AG04450 (cell line): ENCODE measurements at places on chromosomes 7 and 10. TPM values are rescaled to one million over a fixed set of nuclear protein-coding genes. Genes with fewer than 3 reads are reported as not detected.

The PKD1L1 gene
- polyA plus RNA-seq: 0.01 TPM in 2 replicates

The STRIP2 gene
- polyA plus RNA-seq: 1.3 and 1.7 TPM in 2 replicates

The SPDYE2B gene
- not detected in 2 replicates for polyA plus RNA-seq

The CAV2 gene
- 241 and 265 TPM in 2 replicates for polyA plus RNA-seq

The CALML5 gene
- polyA plus RNA-seq: not detected in 2 replicates

The CDK13 gene
- polyA plus RNA-seq: 34.1 and 44.2 TPM in 2 replicates

The GHRHR gene
- polyA plus RNA-seq: not detected in 2 replicates

The NOS3 gene
- polyA plus RNA-seq: 0.60 and 1.5 TPM in 2 replicates

The MBL2 gene
- not detected in 2 replicates for polyA plus RNA-seq

The CFAP70 gene
- 0.16 and 0.24 TPM in 2 replicates for polyA plus RNA-seq

DNA sequence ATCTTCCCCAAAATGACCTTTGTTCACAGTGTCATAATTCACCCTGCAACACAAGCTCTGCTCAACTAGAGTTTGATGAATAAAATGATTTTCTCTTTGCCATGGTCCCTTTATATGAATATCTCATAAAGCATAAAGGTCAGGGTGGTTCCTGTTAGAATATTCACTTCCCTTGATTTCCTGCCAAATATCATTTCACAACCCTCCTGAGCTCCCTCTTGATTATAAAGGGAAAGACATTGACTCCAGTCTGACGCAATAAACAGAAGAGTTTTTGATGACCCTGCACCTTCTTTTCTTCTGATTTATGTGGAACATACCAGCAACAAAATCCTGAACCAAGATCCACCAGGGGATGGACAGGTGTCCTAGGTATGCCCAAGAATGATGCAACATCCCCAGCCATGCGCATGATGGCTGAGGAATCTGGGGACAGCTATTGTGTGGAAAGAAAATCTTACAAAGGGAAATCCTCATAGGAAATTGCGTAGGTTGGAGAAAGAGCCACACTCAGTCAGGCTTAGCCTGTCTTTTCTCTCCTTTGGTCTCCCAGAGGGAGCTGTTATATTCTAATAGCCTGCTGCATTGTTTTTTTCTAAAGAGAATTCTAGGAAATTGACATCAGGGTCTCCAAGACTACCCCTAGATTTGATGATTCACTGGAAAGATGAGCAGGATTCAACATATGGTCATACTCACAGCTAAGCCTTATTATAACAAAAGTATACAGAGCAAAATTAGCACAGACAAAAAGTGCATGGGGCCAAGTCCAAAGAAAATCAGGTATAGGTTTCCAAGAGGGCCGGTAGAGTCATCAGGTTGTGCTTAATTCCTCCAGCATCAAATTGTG, 18.8 kb downstream of the IFIT3 start:
- no peak for DNase-seq

- DNase-seq: no peak
Measured at GRCh38 chr7:573269-573932, 53.8 kb upstream of the PDGFA start.

DNA sequence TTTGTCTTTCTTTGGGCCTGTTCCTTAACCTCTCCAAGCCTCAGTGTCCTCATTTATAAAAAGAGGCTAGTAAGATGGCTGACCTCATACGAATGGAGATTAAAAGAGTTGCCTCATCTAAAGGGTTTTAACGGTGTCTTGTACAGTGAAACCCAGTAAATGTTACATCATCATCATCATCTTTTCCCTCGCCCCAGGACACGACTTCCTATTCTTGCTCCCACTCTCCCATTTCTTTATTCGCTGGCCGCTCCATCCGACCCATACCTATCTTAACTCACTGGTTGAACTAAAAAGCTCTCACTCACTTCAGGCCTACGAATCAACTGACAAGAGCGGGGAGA, 554 bp downstream of the FRA10AC1 start:
- DNase-seq: no peak

DNA sequence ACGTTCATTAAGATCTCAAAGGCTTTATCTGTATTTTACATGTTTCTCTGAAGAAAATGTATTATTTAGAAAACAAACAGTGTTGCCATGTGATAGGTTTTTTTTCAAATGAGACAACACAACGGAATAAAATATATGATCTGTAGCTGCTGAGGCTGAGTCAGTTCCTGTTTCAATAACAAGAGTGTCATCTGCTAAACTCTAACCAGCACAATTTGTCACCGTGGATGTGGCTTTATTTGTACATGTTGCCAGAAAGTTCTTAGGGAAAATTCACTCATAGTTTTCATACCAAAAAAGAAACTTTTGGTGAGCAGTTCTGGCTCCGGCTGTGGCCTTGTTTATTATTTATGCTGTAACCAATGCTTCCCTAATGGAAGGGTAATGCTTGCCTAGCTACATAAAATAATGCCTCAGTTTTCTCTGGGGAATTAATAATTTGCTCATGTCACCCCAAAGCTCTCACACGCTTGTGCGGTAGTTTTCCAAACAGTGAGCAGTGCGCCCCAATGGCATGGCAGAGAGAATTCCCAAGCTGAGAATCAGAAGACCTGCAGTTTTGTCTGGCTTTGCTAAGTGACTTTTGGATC, 20.3 kb upstream of the KLF6 start:
- DNase-seq: no peak

DNA sequence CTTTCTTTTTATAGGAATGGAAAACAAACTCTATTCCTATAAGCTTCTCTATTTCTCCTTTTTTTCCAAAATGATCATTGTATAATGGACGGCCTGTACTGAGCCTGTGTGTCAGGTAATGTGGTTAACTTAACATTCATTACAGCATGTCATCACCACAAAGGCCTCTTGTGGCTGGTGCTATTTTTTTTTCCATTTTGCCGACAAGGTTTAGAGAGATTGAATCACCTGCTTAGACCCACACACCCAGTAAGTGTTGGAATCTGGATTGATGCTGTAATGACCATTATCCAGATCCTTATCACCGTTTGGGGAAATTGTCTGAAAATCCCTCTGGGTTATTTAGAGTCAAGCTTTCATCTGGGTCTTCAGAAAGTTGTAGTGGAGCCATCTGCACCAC, 18.5 kb downstream of the AKR1B15 start:
- no peak for DNase-seq

GRCh38 chr7:89377219-89377618, 581.7 kb upstream of the TEX47 start:
- DNase-seq: no peak

DNA sequence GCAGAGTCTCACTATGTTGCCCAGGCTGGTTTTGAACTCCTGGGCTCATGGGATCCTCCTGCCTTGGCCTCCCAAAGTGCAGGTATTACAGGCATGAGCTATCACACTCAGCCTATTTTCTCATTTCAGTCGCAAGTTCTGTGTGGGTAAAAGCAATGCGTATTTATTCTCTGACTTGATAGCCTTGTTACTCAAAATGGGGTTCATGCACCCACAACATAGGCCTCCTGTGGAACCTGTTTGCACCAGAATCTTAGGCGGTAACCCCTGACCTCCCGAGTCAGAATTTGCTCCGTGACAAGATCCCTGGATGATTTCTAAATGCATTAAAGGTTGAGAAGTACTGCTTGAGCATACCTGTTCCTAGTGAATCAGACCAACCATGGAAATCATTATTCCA, 7.3 kb downstream of the IL2RA start:
- no peak for DNase-seq

DNA sequence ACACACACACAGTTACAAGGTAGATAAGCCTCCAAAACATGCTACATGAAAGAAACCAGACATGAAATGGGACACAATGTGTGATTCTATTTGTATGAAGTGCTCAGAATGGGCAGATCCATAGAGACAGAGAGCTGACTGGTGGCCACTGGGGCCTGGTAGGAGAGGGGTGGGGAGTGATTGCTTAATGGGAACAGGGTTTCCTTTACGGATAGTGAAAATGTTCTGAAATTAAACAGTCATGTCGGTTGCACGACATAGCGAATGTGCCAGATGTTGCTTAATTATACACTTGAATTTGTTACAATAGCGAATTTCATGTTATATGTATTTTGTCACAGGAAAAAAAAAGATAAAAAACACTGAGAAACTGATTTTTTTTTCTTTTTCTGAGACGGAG, 122.3 kb downstream of the SPDYE5 start:
- no peak for DNase-seq

DNA sequence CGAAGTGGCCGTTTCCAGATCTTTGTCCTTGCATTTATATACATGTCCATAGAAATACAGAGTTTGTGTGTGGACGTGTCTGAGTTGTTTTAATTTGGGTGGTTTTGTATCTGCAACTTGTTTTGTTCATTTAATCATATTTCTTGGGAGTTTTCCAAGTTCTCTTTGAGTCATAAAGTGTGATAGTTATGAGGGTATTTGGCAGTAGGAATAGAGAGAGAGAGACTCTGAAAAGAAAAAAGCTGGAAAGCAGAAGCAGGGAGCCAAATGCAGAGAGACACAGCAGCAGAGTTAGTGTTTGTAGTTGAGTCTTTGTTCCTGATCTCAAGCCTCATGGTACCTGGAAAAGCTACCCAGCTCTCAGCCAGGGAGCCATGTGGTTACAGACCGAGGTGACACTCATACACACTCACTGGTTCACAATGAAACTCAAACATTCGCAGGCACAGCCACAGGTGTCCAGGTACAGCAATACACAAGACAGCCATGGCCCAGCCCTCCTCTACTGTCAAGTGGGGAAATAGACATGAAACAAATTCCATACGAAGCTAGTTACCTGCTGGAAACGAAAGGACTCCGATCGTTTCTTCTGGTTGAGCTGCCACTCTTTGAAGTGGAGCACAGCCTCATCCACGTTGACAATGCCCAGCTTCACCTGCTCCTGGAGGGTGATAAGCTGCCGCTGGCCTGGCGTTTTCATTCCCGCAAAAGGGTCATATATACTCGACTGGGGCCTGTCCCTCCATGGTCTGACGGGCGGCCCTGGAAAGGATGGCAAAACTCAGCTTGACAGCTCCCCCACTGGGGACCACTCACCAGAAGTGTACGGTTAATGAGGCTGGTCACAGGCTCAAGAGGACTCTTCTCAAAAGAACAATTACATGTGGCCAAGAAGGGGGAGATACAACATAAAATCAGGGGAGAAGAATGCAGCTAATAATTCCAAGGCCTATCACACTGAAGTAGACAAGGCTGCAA, 33.3 kb upstream of the TM9SF3 start:
- no peak for DNase-seq

GRCh38 chr7:76509931-76510877, at the start of gene UPK3B:
Gene UPK3B (plus strand): TSS chr7:76510552. CDS start chr7:76510653, 101 bp downstream.
- DNase-seq: no peak

DNA sequence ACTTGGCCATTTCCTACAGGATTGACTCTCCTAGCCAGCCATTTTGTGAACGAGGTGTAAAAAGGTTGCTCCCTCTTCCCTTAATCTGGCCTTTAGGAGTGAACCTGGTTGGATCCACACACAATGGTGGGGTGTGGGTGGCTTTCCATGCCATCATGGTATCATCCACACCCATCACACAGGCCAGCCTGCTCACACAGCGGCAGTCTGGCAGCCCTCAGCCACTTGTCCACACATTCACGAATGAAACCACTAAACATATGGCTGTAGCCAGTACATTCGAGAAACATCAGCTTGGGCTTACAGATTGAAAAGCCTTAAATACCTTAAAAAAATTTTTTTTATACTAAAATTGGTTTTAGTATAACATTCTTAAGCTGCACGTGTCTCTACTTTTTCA, 31.9 kb downstream of the NEUROD6 start:
- no peak for DNase-seq
